ENCODE measurements at places on chromosomes 6 and 20.

- DNase-seq = no peak
These were observed 42.3 kb upstream of the MRPS10 start for GRCh38 chr6:42259841-42260395.

DNA sequence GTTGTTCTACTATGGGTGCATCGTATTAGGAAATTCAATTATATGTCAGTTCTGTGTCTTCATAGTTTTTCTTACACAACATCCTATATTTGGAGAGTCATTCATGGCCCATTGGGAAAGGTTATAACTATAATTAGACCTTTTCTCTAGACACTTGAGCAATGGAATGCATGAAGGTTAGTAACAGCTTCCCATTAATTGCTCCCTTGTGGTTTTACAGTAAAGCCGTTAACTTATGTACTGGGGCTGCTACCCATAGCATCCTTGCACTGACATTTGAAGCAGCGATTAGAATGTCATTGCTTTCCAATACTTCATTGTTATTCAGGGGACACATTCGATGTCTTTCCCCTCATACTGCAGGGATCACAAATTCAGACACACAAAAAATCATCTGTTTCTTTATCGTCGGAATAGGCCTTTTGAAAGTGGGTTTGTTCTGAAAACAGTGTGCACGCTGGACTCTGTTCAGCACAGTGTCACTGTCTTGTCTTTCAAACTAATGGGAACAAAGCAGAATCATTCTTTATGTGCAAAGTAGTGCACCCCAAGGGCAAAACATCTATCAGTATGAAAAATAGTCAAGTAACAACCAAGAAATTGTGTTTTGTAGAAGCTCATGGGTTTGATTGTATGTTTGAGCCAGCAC is 634.3 kb upstream of the MAP3K7 start:
- no peak for DNase-seq

GRCh38 chr6:141153563-141153962 is 979.2 kb upstream of the GJE1 start:
- DNase-seq = peak; percentile 40

- no peak for DNase-seq
These were observed 162.9 kb downstream of the C6orf118 start for GRCh38 chr6:165146456-165146855.

DNA sequence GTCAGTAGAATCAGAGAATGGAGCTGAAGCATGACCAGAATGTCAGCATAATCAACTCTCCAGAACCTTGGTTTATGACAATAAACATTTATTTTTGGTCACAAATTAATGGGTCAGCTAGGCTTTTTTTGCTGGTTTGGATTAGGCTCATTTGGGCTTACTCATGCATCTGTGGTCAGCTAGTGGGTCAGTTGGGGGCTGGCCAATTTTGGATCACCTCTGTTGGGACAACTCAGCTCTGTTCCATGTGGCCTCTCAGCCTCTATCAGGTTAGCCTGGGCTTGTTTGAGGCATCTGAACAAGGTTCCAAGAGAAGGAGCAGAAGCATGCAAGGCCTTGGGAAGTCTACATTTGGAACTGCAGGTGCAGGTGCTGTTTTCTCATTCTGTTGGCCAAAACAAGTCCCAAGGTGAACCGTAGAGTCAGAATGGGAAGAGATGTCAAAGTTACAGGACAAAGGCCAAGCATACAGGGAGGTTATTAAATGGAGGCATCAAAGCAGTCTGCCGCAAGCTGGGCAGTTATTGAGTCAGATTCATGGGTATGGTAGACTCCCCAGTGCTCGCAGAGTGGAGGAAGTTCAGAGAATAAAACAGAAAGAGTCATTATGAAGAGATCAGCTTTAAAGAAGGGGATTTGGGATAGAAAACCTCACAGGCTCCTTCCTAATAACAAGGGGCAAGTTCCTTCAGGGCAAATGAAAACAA is 173.0 kb downstream of the PLCB4 start:
- no peak for DNase-seq

DNA sequence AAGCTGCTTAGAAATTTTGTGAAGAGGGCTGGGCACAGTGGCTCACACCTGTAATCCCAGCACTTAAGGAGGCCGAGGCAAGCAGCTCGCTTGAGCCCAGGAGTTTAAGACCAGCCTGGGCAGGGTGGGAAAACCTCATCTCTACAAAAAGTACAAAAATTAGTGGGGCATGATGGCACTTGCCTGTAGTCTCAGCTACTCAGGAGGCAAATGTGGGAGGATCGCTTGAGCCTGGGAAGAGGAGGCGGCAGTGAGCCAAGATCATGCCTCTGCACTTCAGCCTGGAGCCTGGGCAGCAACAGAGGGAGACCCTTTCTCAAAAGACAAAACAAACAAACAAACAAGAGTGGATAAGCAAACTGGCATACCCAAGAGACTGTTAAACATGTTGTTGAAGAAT is 308.3 kb upstream of the ADGRB3 start:
- DNase-seq = no peak

DNA sequence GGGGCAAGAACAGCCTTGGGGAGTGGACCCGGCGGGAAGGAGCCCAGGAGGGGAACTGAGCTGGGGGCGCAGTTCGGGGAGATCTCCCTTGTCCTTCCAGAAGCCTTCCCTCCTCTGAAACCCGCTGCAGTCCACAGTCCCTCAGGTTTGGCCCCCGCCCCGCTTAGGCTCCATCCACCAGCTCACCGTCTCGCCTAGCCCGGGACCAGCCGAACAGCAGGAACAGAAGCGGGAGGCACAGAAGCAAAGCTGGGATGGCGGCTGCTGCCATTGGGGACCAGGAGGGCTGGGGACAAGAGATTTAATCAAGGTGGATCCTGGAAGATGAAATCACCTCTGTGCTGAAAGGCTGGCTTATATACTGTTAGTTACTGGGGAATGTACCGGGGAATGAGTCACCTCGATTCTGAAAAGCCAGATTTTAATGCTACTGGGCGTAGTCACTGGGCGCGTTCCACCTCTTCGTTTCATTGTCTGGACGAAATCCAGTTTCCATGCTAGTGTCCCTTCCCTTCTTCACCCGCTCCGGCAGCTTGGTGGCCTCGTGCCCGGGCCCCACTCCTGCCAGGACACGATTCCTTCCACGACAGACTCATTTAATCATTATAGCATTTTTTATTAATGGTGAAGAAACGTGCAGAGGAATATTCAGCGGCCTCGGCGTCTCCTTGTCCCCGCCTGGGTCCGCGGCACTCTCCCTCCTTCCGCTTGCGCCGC is at the start of gene RAET1L:
TSS of gene RAET1L (minus strand) at position 332 of the 717 bp plus-strand sequence. CDS start at position 271, 61 bp downstream.
- no peak for DNase-seq

GRCh38 chr6:100268326-100268725 is 196.4 kb downstream of the SIM1 start:
- DNase-seq = no peak

DNA sequence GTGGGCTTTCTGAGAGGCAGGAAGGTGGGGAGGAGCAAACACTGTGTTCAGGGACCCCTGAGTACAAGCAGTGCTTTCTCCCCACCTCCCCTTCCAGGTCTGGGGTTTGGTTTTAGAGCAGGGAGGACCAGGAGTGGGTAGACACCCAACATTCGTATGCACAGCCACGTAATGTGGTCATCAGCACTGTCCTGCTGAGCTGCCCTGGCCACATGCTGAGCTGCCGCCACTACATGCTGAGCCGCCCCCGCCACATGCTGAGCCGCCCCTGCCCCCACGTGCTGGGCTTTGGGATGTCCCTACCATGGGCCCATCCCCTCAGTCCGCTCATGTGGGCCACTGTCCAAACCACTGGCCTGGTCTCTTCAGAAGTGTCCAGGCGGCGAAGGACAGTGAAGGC is 214.9 kb upstream of the CST7 start:
- no peak for DNase-seq

- peak; percentile 36 for DNase-seq
These were observed 7.2 kb downstream of the HLA-DMB start for GRCh38 chr6:32933661-32934085.
